ENCODE measurements at places on chromosomes 2 and 18. TPM values are rescaled to one million over a fixed set of nuclear protein-coding genes. Genes with fewer than 3 reads are reported as not detected.
A peak's percentile ranks its signal among the peaks of the same experiment; 100 is the strongest.

Gene CYRIA
- not detected for total RNA-seq

DNA sequence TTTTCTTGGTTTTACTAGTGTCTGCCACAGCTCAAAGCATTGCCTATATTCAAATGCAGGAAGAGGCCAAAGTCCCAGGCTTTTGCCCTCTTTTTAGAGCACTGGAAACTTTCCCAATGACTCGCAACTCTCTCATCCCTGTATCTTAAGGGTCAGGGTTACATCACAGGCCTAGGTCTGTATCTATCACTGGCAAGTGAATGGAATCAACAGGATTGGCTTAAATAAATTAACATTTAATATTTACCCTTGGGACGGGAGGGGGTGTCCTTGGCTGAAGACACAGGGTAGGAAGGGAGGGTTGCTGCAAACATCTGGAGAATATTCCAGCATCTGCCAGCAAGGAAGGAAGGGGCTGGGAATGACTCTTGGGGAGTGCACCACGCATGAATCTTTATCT, 242.6 kb downstream of the SLC4A3 start:
- DNase-seq, result no peak
- no peaks in the 10 kb centered on the region for H3K36me3 ChIP-seq
- no peak overlapping the region for H3K27ac ChIP-seq
- H3K4me3 ChIP-seq, result no peak overlapping the region
- peaks cover 10% of the 10 kb centered on the region for H3K27me3 ChIP-seq

Gene CD207
- total RNA-seq, result not detected

Gene EMILIN2
- 8.0 TPM for total RNA-seq

DNA sequence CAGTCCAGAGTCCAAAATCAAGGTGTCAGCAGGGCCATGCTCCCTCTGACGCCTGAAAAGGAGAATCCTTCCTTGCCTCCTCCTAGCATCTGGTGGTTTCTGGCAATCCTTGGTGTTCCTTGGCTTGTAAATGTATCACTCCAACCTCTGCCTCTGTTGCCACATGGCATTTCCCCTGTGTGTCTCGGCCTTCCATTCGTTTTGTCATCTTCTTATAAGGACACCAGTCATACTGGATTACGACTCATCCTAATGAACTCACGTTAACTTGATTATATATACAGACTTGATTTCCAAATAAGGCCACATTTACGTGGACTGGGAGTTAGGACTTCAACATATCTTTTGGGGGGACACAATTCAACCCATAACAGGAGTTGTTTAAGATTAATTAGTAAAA, 15.8 kb downstream of the PMAIP1 start:
- H3K4me3 ChIP-seq, result no peak overlapping the region
- DNase-seq, result no peak
- H3K36me3 ChIP-seq, result no peaks in the 10 kb centered on the region
- H3K27me3 ChIP-seq, result no peaks in the 10 kb centered on the region
- peaks cover 59% of the 10 kb centered on the region for H3K4me1 ChIP-seq
- peak overlapping the region; percentile 37 for H3K27ac ChIP-seq

GRCh38 chr2:222711315-222711940, 40.0 kb downstream of the MOGAT1 start:
- H3K27me3 ChIP-seq, result peaks cover 2% of the 10 kb centered on the region
- peaks cover 63% of the 10 kb centered on the region for H3K4me1 ChIP-seq
- H3K4me3 ChIP-seq, result no peak overlapping the region
- no peaks in the 10 kb centered on the region for H3K36me3 ChIP-seq

GRCh38 chr2:140076164-140076563, 1296.0 kb upstream of the NXPH2 start:
- no peak overlapping the region for H3K27ac ChIP-seq
- no peaks in the 10 kb centered on the region for H3K4me1 ChIP-seq
- H3K4me3 ChIP-seq, result no peak overlapping the region
- H3K36me3 ChIP-seq, result peaks cover 5% of the 10 kb centered on the region
- no peak for DNase-seq
- no peaks in the 10 kb centered on the region for H3K27me3 ChIP-seq

Gene POMC
- not detected for total RNA-seq

DNA sequence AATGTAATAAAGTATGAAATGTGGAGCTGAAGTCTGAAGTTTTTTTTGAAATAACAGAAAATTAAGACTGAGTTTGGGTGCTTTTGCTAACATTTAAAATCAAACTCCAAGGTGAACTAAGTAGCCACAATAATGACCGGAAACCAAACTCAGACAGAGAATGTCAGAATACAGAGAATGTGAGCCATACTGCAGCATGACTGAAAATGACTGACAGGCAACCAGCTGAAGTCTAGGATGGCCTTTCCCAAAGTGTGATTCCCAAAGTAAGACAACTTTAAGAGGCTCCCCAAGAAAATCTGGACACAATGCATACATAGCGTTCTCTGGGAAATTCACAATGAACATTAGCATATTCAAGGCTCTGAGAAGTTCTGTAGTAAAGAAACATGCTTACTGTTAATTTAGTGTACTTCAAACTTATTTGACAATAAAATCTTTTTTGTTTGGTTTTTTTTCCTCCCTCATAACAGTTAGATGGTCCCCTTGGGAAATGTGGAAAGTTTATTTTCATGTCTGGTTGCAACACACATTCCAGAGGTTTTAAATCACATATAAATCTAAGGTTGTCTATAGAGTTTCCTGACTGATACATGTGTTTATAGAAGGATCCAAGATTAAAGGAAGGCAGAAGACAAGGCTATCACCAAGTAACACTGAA, 28.6 kb downstream of the PLA2R1 start:
- H3K36me3 ChIP-seq, result no peaks in the 10 kb centered on the region
- peaks cover 11% of the 10 kb centered on the region for H3K4me1 ChIP-seq
- peak overlapping the region; percentile 15 for H3K27ac ChIP-seq
- DNase-seq, result no peak
- no peaks in the 10 kb centered on the region for H3K27me3 ChIP-seq

DNA sequence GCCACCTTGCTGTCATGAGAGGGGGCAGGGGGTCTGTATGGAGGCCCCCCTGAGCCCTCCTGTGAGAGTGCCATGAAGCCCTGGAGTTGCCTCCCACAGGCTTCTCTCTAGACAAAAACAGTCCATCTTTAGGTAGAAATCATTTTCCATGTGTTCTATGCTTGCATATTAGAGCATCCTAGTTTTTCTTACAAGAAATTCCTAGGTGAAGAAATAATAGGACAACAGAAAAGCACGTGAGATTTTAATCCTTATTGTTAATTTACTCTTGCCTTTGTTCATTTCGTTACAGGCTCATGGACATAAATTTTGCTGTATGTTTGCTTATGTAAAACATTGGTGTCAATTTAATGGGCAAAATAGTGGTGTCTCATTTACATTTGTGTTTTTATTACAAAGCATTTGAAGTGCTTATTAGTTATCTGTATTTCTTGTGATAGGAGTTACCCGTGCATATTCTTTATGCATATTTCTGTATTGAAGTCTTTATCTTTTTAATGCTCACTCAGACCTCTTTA, 336.9 kb upstream of the RAB6C start:
- no peak overlapping the region for H3K27ac ChIP-seq
- H3K27me3 ChIP-seq, result no peaks in the 10 kb centered on the region
- H3K4me3 ChIP-seq, result no peak overlapping the region
- H3K4me1 ChIP-seq, result no peaks in the 10 kb centered on the region
- H3K36me3 ChIP-seq, result no peaks in the 10 kb centered on the region
- no peak for DNase-seq

DNA sequence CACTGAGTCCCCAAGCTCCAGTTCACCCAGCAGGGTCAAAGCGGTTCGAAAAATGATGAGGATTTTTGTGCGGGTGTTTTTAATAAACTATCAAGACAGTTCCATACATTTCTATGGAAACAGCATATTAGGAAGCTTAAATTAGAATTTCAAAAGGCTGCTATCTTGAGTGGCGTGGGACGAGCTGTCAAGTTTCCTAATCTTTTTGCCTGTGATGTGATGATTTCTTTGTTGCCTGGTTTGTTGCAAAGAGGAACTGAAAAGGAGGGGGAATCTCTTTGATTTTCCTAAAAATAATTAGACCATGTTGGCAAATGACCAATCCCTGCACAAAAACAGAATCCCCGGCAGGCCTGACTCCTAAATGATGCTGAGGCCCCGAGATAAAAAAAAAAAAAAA, 66.1 kb upstream of the ATG16L1 start:
- peaks cover 39% of the 10 kb centered on the region for H3K27me3 ChIP-seq
- H3K4me3 ChIP-seq, result no peak overlapping the region
- H3K4me1 ChIP-seq, result no peaks in the 10 kb centered on the region
- no peaks in the 10 kb centered on the region for H3K36me3 ChIP-seq
- DNase-seq, result no peak

DNA sequence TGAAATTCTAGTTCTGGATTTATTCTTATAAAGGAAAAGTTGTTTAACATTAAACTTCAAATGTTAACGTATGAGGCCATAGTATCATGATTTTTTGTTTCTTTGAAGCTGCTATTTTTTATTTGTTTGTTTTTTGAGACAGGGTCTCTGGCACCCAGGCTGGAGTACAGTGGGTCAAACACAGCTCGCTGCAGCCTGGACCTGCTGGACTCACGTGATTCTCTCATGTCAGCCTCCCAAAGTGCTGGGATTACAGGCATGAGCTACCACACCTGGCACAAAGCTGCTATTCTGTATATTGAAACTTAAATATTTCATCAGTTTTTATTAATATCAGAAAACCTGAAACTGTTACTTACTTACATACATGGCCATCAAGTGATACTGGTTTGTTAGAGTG, 89.5 kb upstream of the RPRM start:
- no peaks in the 10 kb centered on the region for H3K4me1 ChIP-seq
- DNase-seq, result no peak
- H3K4me3 ChIP-seq, result no peak overlapping the region
- H3K27ac ChIP-seq, result no peak overlapping the region
- H3K27me3 ChIP-seq, result no peaks in the 10 kb centered on the region

DNA sequence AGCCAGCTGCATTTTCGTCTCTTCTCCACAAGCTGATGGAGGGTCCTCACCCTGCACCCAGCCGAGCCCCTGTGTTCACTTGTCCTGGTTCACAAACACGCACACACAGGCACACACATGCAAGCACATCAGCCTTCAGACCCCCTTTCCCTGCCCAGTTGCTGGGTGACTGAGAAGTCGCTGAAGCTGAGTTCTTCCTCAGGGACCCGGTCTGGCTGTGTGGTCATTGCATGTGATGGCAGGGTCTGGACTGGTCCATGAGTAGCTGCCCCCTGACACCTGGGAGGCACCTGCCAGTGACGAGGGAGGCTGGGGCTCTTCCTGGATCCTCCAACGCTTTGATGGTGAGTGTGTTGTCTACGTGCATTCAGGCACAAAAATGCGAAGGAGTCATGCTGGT, 546.1 kb upstream of the SALL3 start:
- peaks cover 4% of the 10 kb centered on the region for H3K36me3 ChIP-seq
- no peaks in the 10 kb centered on the region for H3K27me3 ChIP-seq
- H3K4me1 ChIP-seq, result no peaks in the 10 kb centered on the region

GRCh38 chr18:21998486-21998885, 170.9 kb upstream of the GATA6 start:
- H3K4me3 ChIP-seq, result no peak overlapping the region
- peaks cover 27% of the 10 kb centered on the region for H3K27me3 ChIP-seq
- H3K27ac ChIP-seq, result no peak overlapping the region
- no peaks in the 10 kb centered on the region for H3K36me3 ChIP-seq

- peaks cover 26% of the 10 kb centered on the region for H3K4me1 ChIP-seq
- DNase-seq, result peak; percentile 37
- H3K27me3 ChIP-seq, result no peaks in the 10 kb centered on the region
- H3K36me3 ChIP-seq, result peaks cover 32% of the 10 kb centered on the region
- peak overlapping the region; percentile 88 for H3K27ac ChIP-seq
Observed at GRCh38 chr18:75238100-75238499, 27.5 kb downstream of the TSHZ1 start.

- DNase-seq, result peak; percentile 17
- no peaks in the 10 kb centered on the region for H3K36me3 ChIP-seq
- no peaks in the 10 kb centered on the region for H3K27me3 ChIP-seq
- no peak overlapping the region for H3K27ac ChIP-seq
- H3K4me1 ChIP-seq, result peaks cover 5% of the 10 kb centered on the region
Observed at GRCh38 chr2:178152033-178152432, 39.8 kb downstream of the RBM45 start.

- no peak overlapping the region for H3K27ac ChIP-seq
- H3K4me3 ChIP-seq, result no peak overlapping the region
- DNase-seq, result no peak
Observed at GRCh38 chr18:6546229-6546628, 131.5 kb upstream of the L3MBTL4 start.

- no peak overlapping the region for H3K27ac ChIP-seq
- H3K27me3 ChIP-seq, result no peaks in the 10 kb centered on the region
- no peak for DNase-seq
- H3K4me3 ChIP-seq, result no peak overlapping the region
- peaks cover 8% of the 10 kb centered on the region for H3K4me1 ChIP-seq
- H3K36me3 ChIP-seq, result no peaks in the 10 kb centered on the region
Observed at GRCh38 chr18:62723666-62724281, 8.4 kb downstream of the PHLPP1 start.

Gene ACMSD
- total RNA-seq, result not detected

Gene LIMS3
- total RNA-seq, result 1.0 TPM

- no peaks in the 10 kb centered on the region for H3K36me3 ChIP-seq
- no peaks in the 10 kb centered on the region for H3K27me3 ChIP-seq
- DNase-seq, result no peak
- H3K27ac ChIP-seq, result no peak overlapping the region
- H3K4me1 ChIP-seq, result no peaks in the 10 kb centered on the region
- no peak overlapping the region for H3K4me3 ChIP-seq
Observed at GRCh38 chr2:21042958-21043743, 722 bp downstream of the APOB start.

Gene TMEM200C
- not detected for total RNA-seq

DNA sequence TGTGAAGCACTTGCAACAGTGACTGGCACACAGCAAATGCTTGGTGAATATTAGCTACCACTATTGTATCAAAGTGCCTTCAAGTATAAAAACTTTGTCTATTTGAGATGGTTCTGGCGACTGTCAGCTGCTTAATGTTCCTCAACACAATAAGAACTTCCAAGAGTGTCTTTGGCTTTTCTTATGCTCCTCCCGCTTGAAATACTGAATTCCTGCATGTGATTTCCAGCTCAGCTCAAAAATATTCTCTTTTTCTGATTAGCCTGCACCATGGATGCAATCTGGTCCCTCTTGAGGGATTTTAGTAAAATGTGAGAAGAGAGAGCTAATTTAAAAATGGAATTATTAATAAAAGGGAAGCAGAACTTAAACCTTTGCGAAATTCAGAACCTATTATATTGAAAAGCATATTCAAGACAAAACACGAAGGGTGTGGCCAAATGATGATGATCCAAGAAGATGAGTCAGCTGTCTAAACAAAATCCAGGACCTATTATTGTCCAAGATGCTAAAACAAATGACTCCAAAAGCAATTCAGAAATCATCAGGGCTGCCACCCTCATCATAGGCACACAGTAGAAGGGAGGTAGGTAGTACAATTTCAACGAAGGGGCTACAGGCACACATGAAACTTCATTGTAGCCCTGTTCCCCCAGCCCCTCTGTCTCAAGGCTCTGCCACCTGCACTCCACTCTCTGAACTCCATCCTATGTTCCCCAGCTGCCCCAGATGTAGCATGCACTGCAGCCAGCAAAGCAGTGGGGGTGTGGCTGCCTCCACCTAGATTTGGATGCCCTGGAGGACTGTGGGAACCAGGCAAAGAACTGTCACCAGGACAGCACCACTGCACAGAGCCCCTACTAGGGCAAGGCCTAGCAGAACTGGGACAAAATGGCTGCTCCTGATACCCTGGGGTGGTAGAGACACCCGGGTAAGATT, 190.1 kb downstream of the ZNF385B start:
- peaks cover 5% of the 10 kb centered on the region for H3K36me3 ChIP-seq
- H3K4me1 ChIP-seq, result peaks cover 17% of the 10 kb centered on the region
- H3K4me3 ChIP-seq, result no peak overlapping the region
- H3K27me3 ChIP-seq, result no peaks in the 10 kb centered on the region
- DNase-seq, result no peak

Gene PTPN4
- total RNA-seq, result 18.4 TPM

- no peak overlapping the region for H3K4me3 ChIP-seq
- H3K27ac ChIP-seq, result no peak overlapping the region
- H3K4me1 ChIP-seq, result peaks cover 3% of the 10 kb centered on the region
- H3K27me3 ChIP-seq, result peaks cover 18% of the 10 kb centered on the region
- no peaks in the 10 kb centered on the region for H3K36me3 ChIP-seq
Observed at GRCh38 chr2:121202541-121203310, 82.3 kb downstream of the TFCP2L1 start.

Gene MYO5B
- not detected for total RNA-seq

Gene TSHZ1
- 18.2 TPM for total RNA-seq
